ENCODE measurements at places on chromosomes 6 and 20.
A peak's percentile ranks its signal among the peaks of the same experiment; 100 is the strongest.

DNA sequence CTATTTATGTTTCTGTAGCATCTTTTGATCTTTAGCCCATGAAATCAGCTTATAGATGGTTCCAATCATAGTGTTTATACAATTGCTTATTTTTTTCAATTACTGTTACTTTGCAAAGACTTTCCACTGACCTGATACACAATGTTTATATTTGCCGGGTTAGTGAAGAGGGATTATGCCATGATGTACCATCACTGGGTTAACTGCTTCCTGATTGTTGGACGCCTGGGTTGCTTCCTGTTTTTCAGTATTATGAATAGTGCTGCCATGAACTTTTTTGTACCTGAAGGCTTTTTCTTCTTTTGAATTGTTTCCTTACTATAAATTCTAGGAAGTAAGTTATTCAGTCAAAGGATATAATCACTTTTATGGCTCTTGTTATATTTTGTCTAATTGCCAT lies 6.9 kb downstream of the MANBAL start:
- DNase-seq: no peak

GRCh38 chr20:36826554-36827244 lies 49.2 kb upstream of the TLDC2 start:
- DNase-seq: no peak

DNA sequence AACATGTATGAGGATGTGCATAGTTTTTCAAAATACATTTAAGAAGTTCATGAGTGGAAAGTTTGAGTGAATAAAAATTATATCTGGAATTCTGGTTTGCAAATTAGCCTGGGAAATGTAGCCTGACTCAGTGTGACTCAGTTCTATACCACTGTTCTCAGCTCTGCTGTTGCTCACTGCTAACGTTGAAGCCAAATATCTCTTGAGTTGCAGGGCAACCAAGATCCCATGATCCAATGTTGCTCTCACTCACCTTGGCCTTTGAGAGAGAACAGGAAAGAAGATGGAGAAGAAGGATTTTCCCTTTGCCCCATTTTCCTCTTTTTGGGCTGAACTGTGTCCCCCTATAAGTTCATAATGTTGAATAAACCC lies 28.9 kb downstream of the PSMB9 start:
- no peak for DNase-seq

- no peak for DNase-seq
Observed at GRCh38 chr6:16337295-16337975, 99.0 kb downstream of the GMPR start.

DNA sequence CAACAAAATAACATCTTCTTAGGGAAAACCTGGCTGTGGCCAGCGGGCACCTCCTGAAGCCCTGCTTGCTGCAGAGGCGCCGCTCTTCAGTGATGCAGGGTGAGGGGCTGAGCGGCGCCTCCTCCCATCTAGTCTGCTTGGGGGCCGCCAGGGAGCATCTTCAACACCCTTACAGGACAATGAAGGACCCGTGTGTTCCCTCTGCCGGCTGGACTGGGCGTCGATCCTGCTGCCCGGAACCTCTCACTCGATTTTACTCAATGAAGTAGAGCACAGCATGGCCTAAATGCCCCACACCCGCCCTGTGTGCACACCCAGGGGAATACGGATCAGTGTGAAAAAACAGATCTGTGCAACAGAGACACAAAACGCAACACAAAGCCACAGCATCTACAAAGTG lies 28.5 kb upstream of the MPC1 start:
- no peak for DNase-seq

GRCh38 chr20:33576432-33577125 lies 85.5 kb upstream of the C20orf144 start:
- DNase-seq: peak; percentile 57

GRCh38 chr6:135640449-135641111 lies 143.0 kb upstream of the AHI1 start:
- no peak for DNase-seq

DNA sequence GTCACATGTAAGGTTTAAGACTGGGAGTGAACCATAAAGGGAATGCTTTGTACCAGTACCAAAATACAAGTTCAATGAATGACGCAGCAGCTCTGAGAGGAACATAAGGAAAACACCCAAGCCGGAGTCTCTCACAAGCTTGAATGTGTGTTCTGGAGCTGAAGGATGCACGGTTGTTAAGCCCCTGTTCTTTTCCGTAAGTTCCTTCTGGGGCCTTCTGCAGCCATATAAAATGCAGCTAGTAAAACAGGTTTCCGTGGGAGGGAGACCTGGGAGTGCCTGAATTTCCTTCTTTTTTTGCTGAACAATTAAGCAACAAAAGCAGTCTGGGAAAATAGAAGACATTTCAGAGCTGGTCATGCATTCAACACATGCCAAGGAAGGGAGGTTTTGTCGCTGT lies 73.2 kb upstream of the JAG1 start:
- no peak for DNase-seq

DNA sequence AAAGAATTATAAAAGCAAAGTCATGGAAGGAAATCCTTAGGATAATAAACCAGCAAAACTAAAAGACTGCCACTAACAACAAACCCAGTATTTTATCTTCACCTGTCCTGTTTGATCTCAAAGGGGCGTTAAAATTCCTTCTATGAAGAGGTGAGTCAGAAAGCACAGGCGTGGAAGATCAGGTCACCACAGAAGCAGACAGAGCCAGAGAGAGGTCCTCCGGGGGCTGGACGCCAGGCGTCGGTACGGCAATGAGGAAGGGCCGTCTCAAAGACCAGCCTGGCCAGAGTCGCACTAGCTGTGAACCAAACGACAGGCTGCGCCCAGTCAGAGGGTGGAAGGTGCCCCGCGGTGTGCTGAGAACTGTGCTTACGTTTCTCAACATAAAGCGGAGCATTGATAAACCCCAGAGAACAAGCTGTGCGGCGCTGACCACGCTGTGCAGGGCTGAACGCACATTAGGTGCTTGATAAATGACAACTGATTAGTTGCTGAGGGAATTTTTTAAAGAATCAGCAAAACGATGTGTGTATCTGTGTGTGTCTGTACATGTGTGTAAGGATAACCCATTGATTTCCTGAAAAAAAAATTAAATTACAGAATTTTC lies 85.6 kb downstream of the RNASET2 start:
- no peak for DNase-seq

DNA sequence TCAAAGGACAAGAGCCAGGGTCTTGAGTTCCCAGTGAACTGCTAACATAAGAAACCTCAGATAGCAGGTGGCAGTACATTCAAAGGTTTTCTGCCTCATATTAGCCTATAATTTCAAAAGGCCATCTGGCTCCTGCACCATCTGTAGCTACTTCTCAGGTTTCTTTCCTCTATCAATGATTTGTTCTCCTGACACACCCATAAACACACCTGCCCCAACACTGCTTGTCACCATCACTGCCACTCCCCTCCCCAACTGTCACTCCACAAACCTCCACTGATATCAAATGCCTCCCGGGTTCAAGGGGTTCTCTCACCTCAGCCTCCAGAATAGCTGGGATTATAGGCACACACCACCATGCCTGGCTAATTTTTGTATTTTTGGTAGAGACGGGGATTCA lies 152.7 kb upstream of the SLC22A16 start:
- peak; percentile 49 for DNase-seq

DNA sequence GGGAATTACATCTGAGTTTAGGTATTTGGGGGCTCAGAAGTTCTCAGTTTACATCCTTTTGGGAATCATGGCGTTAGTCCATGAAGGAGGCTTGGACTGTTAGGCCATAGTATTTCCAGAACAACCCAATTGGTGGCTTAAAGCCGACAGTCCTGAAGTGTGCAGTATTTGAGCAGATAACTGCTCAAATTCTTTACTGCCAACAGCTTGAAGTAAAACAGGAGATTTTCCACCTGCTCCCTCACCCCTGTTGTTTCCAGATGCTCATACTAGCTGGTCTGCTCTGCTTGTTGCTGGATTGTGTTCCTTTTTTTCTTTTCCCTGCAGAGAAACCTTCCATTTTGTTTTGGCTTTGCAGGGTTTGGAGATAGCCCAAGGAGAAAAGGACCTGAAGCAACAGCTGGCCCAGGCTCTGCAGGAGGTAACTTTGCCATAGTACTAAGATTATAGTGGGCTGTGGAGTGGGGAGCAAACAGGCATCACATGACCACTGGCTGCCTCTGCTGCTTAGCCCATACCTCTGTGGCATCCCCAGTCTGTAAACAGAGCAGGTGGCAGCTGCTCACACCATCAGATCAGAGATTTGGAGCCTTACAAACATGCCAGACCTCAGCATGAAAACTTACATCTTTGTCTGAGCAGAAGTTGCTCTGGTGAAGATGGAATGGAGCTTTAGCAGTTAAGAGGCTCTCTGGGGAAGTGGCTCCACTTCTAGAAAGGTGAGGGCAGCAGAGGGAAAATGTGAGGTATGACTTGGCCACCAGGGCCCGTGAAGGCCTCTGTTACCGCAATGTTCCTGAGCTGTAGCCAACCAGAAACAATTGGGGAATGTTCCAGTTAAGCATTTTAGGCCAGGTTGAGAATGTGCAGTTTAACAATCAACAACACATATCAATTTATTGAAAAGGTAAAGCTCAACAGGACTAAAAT lies 17.6 kb downstream of the RNF8 start:
- no peak for DNase-seq

- no peak for DNase-seq
Observed at GRCh38 chr6:105192707-105193465, 13.1 kb upstream of the POPDC3 start.

DNA sequence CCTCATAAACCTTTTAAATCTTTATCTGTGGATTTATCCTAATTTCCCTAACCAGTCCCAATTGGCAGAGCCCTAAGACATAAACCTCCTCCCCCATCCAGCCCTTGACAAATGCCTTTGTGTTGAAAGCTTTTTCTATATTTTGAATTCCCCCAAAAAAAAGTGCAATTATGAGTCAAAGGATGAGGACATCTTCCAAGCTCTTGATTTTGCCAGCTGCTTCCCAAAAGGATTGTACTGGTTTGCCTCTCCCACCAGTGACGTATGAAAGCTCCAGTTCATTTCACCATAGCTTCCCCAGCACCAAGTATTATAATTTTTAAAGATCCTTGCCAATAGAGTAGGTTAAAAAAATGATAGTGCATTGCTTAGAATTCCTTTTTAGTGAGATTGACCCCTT lies 38.9 kb downstream of the SIRPA start:
- no peak for DNase-seq

GRCh38 chr20:35515949-35516645 lies 13.4 kb downstream of the C20orf173 start:
- no peak for DNase-seq

- no peak for DNase-seq
Observed at GRCh38 chr6:111521497-111522270, 38.7 kb upstream of the REV3L start.

- no peak for DNase-seq
Observed at GRCh38 chr20:47926731-47927130, 141.4 kb upstream of the SULF2 start.

DNA sequence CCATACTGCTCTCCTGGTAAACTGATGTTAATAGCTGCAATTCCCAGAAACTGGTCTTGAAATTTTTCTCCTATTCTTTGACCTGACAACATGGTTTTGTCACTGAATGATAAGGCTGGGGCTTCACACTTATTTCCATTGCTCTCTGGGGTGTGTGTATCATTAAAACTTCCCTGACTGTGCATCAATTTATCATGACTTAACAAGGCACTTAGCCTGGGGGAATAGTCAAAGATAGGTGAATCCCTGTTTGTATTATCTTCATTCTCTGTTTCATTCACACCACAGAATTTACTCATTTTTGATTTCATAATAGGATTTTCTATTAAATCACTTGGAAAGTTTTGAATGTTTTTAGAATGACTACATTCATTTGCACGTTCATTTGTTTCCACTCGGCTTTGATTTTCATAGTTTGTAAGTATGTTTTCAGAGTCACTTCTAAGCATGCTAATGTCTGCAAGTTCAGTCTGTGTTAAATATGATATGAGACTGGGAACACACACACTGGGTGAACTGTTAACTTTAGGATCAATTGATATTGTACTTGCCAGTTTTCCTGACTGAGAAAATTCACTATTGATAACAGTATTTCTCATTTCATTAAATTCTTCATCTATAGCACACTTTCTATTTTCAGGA lies 35.5 kb downstream of the DST start:
- no peak for DNase-seq

- no peak for DNase-seq
Observed at GRCh38 chr20:62765432-62766070, 30.7 kb upstream of the MRGBP start.

- DNase-seq: no peak
Observed at GRCh38 chr6:167912494-167912893, 85.0 kb upstream of the KIF25 start.

DNA sequence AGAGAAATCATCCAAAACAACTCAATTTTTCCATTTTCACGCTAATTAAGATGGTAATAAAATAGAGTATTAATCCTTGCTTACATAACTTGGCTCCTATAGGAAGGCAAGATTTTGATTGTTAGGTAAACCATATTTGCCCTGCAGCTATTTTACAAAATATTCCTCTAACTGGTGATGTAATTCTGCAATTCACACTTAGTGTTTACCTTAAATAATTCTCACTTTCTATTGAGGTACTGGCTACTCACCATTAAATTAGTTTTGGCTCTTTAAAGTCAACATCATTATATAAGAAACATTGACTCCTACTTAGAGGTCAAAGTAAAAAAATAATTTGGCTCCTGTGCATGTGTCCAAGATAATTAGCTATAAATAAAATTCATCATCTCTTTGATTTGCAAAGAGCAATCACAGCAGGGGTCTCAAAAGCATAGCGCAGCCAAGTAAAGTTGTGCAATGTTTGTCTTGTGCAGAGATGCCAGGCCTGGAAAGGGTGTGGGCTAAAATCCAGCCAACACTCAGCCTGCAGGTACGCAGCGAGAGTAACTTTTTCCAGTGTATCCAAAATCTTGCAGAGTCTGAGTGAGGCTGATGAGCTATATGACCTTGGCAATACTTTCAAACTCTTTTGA lies 501.2 kb downstream of the MMUT start:
- no peak for DNase-seq

- DNase-seq: no peak
Observed at GRCh38 chr6:6386010-6386409, 65.5 kb upstream of the F13A1 start.

DNA sequence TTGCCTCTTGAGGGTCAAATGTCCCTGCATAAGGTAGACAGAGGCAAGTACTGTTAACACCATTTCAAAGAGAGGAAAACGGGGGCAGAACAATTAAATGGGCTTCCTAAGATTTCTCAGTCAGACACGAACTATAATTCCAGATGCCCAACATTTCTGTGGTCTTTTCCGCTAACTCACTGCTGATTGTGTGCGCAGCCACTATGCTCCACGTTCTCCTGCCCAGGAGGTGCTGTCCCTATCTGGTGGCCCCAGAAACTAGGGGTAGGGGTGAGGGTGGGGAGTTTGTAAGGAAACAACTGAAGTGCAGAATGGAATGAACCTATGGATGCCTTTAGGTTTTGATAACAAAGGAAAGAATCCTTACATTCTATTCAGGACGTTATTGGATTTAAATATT lies 86.1 kb upstream of the BACH2 start:
- no peak for DNase-seq

All from NCI-H1105 (cell line).